ENCODE measurements at places on chromosomes 11 and 22.

DNA sequence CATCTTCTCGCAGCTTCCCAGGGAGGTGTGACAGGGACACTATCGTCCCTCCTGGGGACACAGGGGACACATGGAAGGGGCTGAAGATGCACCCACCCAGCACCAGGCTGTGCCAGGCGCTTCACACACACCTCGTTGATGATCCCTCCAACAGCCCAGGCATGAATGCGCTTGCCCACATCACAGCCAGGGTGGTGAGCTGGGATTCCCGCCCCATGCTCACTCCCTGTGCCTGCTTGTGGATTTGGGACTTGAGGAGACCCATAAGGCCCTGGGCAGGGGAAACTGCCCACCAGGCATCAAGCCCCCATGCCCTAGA, 57.8 kb downstream of the OTOG start:
- no peak for DNase-seq

- DNase-seq, result no peak
These were observed 59.2 kb upstream of the CD5 start for GRCh38 chr11:61042961-61043540.

- DNase-seq, result no peak
These were observed 137.0 kb downstream of the ATG16L2 start for GRCh38 chr11:72951193-72951592.

GRCh38 chr22:39308614-39309363, 10.6 kb downstream of the RPL3 start:
- DNase-seq, result no peak

GRCh38 chr11:122601141-122602125, 54.1 kb upstream of the UBASH3B start:
- DNase-seq, result no peak

DNA sequence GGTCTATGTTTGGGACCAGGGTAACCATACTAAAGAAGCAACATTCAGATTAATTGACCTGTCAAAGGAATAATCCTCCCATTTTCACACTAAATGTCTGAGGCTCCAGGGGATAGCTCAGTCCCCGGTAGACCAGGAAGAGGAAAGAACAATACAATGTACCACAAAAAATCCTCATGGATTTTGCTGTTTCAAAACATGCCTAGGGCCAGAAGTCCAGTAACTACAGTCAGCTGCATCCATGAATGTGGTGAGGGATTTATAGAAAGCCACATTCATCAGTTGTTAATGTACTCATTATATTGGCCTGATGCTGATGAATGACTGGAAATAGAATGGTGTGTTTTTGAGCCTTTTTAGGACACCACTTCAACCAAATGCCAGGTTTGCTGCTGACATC, 6.9 kb upstream of the ETS1 start:
- no peak for DNase-seq

- no peak for DNase-seq
These were observed 3.6 kb upstream of the OR2AT4 start for GRCh38 chr11:75100314-75100713.

DNA sequence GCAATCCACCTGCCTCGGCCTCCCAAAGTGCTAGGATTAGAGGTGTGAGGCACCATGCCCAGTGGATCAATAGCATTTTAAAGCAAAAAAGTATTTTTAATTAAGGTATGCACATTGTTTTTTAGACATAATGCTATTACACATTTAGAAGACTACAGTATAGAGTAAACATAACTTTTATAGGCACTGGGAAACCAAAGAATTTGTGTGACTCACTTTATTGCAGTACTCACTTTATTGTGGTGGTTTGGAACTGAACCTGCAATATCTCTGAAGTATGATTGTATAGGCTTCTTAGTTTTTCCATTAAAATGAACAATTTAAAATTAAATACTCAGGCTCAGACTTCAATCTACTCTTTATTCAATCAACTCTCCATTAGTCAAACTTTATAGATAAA, 17.5 kb upstream of the CD3E start:
- DNase-seq, result no peak

DNA sequence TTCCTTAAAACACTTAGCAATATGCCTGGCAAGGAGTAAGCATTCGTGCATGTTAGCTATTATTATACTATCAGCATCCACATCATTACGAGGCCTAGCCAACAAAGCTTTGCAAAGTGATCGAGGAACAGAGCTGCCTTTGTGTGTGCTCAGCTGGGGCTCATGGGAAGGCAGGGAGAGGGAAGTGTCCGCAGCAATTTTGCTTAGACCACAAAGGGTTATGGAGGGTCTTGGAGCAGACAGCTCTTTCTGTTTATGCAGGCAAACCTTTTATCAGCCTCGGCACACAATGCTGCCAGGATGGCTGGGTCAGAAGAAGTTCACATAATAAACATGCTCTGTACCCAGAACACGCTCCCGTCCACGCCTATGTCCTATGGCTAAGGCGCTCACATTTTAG, 10.9 kb upstream of the DKK3 start:
- peak; percentile 35 for DNase-seq

DNA sequence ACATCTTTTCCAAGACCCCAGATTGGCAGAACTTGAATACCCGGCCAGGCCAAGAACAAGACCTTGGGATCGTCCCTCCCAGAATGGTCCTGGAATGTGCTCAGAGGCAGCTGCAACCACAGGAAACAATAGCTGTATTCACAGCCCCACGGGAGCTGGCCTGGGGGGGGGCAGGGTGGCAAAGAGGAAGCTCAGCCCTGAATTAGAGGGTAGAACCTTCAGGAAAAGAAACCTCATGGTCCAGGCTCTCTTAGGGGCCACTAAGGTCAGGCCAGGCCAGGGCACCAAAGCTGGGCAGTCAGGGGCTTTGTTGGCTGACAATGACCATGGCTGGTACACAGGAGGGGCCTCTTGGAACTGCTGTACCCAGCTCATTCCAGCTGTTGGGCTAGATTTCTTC, 17.3 kb downstream of the RPL27A start:
- peak; percentile 22 for DNase-seq

DNA sequence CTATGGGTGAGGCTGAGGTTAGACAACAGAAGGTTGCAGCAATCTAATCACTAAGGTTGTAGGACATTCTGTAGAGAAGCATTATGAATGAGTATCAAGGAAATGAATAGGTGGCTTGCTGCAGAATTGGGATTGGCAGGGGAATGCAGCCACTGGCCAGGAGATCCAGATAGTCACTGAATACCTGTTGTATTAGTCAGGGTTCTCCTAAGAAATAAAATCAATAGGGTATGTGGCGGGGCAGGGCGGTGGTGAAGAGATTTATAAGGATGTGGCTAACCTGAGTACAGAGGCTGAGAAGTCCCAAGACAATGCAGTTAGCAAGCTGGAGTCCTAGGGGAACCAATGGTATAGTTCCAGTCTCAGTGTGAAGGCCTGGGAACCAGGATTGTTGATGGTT, 163.0 kb downstream of the SPON1 start:
- DNase-seq, result no peak

DNA sequence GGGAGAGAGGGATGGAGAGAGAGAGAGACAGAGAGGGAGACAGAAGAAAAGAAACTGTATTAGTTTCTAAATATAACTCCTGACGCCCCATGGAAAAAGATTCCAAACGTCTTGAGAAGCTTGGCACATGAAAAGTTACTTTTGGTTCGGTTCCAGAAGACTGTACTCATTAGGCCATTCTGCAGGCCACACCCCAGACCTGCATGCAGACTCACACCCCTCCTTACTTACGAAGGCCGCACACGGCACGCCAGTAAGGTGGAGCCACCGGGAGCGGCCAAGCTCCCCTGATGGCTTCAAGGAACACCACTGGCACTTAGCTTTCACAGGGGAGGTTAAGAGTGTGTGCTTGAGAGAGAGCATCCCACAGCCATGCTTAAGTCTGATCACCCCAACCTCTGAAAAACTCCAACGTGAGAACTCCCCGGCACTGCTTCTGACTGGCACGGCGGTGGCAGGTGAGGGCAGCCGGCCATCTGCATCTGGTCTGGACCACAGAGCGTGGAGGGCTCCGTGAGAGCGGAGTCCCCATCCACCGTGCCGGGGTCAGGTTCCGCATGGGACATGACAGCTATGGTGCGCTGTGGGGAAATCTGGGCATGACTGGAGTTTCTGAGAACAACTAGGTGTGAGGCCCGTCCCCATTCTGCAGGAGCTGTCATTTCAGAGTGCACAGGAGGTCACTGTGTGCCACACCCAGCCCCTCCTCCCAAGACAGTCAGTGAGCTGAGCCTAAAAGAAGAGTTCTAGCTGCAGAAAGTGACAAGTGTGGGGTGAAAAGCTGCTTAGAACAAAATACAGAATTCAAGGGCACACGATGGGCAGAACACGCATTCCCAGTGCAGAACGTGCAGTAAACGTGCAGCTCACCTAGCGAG, 62.4 kb downstream of the MYH9 start:
- no peak for DNase-seq

DNA sequence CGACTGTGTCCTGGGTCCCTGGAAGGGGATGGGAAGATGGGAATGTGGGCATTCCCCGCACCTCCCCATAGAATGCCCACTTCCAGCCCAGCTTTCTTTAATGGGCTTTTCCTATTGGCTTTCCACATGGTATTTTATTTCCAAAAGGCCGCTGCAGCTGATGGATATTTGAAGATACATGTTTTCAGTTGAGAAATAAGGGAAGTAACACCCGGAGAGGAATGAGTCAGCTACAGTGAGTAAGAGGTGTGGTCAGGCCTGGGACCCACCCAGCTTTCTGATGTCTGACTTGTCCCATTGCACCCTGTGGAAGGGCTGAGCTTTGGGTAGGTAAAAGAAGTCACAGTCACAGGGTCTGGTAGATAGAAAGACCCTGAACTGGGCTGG, 476.9 kb downstream of the MIAT start:
- DNase-seq, result no peak

- DNase-seq, result no peak
These were observed 414.4 kb upstream of the CADM1 start for GRCh38 chr11:115918576-115918975.

- DNase-seq, result no peak
These were observed 83.3 kb downstream of the GRIA4 start for GRCh38 chr11:105693075-105693759.

- no peak for DNase-seq
These were observed 9.2 kb upstream of the NAA40 start for GRCh38 chr11:63929616-63930015.

DNA sequence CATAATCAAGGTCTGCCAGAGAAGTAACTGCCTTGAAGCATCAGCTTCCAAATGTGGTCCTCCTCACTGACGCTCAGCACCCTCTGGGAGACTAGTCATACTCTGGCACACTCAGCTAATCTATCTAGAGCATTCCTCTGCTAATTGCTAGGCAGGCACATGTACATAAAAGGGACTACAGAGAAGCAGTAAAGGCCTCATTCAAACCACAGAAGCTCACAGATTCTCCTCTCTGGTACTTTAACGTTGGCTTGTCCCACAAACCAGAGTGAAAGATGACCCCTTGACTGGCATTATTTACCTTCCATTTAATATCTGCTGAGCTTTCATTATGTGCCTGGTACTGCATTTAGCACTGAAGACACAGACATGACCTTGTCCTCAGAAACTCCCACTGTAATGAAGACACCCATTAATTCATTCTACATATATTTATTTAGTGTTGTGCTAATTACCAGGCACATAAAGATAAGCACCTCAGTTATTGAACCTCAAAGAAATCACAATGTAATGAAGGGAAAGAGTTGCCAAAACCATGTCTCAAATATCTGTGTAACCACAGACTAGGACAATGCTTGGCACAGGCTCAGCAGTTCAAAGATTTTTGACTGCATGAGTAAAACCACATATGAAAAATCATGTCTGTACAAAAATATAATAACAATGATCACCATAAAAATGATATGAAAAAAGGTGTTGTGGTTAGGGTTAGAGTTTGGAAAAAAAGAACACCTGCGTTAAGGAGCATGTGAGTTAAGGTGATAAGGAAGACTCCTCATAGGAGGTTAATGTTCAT, 550.4 kb downstream of the DLG2 start:
- no peak for DNase-seq

- no peak for DNase-seq
These were observed 115.3 kb upstream of the TTC12 start for GRCh38 chr11:113198972-113199661.

DNA sequence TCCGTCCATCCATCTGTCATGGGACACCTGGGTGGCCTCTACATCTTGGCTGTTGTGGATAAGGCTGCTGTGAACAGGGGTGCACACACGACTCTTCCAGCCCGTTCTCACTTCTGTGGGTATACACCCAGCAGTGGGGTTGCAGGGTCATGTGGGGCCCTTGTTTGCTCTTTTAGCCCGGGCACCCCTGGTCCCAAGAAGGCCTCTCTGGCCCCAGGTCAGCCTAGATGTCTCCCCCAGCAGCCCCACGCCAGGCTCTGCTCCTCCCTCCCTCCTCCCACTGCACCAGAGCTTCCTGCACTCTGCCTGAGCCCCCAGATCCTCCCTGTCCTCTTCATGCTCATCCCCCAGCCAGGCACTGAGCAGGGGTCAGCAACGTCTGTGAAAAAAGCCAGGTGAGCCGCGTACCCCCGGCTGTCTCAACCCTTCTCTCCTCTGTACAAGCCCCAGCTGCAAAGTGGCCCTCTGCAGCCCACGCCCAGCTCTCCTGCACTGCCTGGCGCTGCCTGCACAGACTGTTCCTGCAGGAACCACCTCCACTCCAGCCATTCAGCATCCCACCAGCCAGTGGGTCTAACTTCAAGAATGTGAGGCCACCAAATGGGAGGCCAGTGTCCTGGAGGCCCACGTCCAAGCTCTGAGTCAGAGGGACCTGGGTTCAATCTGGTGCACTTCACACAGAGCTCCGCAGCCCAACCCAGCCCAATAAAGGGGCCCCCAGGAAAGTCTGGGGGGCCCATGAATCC, 1508.9 kb downstream of the BRD1 start:
- no peak for DNase-seq

DNA sequence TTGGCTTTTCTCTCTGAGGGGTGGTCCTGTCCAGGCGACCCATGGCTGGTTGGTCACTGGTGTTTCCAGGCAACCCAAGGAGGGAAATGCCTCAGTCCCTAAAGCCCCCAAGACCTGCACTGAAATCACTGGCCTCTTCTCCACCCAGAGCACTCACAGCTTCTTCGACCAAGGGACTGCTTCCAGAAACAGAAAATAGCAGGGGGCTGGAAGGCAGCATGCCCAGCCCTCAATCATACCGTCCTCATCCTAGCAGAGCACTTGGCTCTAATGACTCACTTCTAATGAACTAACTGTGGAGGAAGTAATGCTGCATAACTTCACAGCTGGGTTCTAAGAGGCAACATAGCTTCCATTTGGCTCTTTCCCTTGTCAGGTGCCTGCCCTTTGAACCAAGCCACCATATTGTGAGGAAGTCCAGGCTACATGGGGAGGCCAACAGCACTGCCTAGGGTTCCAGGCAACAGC, 27.6 kb downstream of the DKK3 start:
- no peak for DNase-seq

GRCh38 chr22:41361716-41362310, 19.9 kb upstream of the TEF start:
- DNase-seq, result no peak

GRCh38 chr11:27281740-27282590, 81.0 kb downstream of the CCDC34 start:
- no peak for DNase-seq
